ENCODE measurements at places on chromosomes 2 and 18.

GRCh38 chr2:101742547-101742946 is 45.0 kb downstream of the MAP4K4 start:
- no peak for DNase-seq

DNA sequence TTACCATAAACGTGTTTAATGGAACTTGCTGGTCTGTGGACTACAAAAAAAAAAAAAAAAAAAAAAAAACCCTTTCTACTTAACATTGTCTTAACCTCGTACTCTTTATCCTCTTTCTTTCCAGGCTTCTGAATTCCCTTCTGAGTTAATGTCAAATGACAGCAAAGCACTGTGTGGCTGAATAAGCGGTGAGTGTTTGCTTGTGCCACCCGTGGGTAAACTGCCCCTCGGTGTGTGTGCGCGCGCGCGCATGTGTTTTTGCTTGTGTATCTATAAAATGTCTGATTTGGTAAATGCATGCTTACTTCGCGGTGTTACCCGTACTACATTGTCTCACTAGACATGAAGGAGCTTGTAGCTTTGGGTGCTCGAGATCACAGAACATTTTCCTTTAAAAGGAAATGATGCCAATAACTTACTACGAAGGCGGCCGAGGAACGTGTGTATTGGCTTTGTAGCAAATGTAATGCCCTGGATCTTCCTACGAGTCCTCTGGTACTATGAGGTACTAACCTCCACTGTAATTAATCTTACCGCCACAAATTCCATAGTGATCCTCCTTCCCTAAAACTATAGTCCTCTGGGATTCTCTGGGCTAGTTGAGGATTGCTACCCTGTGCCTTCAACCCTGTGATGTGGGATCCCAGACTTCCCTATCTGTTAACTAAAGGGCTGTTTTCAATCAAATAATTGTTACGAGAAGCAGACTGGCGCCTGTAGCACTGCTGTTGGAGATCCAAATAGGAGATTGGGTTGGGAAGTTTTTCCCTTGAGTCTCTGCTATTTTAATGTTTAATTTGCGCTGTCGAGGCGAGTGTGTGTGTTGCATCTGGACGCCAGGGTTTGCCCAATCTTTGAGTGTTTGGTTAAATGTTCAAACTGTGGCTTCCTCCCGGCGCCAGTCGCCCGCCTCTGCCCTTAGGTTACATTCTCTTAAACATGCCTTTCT is 1.1 kb downstream of the ID2 start:
- DNase-seq: no peak

- no peak for DNase-seq
Observed at GRCh38 chr2:6103949-6104348, 411.8 kb downstream of the SOX11 start.

- DNase-seq: no peak
Observed at GRCh38 chr2:237980087-237980486, 13.3 kb downstream of the UBE2F start.

Measured in T-helper 22 cell (primary cell).